ENCODE measurements at places on chromosomes 16 and 17.

- peak; percentile 48 for DNase-seq
Observed at GRCh38 chr17:66301864-66302741, at the start of gene PRKCA. PRKCA (plus strand) TSS chr17:66302613.

DNA sequence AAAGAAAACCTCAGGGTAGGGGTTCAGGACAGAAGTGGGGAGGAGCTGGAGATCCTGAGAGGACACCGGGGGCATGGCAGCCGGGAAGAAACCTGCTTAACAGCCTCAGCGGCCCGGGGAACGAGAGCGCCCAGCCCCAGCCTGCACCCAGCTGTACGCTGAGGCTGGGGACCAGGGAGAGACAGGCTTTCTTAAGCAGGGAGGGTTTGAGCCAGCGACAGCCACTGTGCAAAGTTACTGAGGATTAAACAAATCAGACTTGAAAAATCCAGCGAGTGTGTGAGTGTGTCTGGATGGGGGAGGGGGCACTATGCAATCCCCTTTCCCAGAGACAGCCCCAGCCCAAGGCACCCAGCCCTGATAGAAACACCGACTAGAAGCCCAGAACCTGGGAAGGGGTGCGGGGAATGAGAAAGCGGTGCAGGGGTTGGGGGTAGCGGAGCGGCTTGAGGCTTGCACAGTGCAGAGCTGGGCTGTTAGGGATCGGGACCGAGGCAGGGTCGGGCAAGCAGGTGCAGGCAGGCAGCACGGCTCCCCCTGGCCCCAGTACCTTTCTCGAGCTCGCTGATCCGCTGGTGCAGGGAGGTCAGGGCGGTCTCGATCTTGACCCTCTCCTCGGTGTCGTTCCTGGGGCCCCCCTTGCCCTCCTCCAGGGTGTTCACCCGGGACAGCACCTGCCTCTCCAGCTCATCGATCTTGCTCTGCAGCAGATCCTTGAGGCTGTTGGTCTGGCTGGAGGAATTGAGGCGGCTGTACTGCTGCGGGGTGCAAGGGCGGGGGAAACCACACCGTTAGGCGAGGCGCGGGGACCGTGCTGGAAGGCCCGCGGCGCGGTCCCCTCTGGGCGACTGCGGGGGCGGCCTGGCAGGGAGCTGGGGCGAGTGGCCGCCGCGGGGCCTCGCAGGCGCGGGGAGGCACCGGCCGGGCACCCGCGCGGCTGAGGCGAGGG, 1.2 kb downstream of the NPTX1 start:
- no peak for DNase-seq

DNA sequence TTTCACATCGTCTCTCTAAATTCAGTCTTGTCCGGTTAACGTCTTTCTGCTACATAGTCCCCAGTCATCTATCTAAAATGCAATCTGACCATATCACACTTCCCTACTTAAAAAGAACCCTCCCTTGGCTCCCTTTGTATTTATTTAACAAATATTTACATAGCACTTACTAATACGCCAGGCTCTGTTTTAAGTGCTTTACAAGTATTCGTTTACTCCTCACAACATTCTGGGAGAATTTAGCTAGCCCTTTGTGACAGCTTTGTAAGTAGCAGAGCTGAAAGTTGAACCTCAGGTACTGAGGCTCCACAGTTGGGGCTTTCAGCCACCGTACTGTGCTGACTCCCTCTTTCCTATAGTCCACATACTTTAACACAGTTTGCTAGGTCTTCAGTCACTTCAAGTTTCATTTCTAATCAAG, 9.2 kb downstream of the PAFAH1B1 start:
- DNase-seq, result no peak

GRCh38 chr16:58098207-58099096, 30.7 kb downstream of the CFAP20 start:
- DNase-seq, result no peak

- no peak for DNase-seq
Observed at GRCh38 chr17:42509409-42509808, 26.6 kb upstream of the NAGLU start.

- peak; percentile 87 for DNase-seq
Observed at GRCh38 chr17:50177983-50178834, 12.4 kb downstream of the SGCA start.

DNA sequence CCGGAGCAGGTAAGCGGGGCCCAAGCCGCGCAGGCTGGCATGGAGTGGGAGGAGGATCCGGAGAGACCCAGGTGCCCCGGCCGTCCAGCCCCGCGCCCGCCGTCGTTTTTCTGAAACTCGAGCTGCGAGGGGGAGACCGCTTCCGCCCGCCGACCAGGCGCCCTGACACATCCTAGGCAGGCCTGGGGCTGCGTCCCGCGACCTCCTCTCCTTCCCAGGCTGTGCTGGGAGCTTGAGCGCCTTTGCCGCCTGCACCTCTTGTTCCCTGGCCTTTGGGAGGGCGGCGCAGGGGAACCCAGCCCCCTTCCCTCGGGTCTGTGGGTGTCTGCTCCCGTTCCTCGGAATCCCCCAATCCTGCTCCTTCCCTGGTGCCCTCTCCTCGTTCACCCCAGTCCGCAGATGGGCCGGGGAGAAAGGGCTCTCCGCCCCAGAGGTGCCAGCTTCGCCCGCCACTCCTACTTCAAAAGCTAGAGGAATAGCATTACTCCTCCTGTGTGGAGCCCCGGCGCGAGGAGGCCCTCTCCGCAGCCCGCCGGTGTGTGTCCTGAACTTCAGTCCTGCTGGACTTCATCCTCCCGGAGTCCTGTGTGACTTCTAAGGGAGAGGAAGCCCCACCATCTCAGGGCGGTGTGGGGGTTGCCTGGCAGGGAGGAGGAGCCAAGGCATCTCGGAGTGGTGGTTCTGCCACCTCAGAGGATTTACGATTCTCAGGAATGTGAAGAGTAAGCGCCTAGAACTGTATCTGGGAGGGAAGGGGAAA, 1.0 kb downstream of the NHERF1 start:
- DNase-seq, result no peak

GRCh38 chr17:83062818-83063671, 16.4 kb upstream of the METRNL start:
- DNase-seq, result no peak
